ENCODE measurements at places on chromosomes 3 and 15.

- DNase-seq: no peak
Observed at GRCh38 chr3:188082031-188082430, 71.9 kb upstream of the LPP start.

DNA sequence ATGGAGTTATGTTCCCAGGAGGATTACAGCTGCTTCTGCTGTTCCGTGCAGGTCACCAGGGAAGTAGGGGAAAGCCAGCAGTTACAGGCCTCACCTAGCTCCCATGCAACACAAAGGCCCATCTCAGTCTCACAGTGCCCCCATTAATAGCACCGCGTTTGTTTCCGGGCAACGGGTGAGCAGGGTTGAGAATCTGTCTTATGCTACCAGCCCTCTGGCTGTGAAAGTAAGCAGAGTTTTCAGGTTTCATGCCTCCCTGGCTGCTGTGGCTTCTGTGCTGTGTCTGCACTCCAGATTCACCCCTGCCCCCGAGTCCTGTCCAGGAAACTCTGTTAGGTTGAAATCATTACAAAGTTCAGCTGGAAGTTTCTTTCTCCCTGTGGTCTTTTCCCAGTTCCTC lies 254.4 kb upstream of the GPR149 start:
- no peak for DNase-seq

DNA sequence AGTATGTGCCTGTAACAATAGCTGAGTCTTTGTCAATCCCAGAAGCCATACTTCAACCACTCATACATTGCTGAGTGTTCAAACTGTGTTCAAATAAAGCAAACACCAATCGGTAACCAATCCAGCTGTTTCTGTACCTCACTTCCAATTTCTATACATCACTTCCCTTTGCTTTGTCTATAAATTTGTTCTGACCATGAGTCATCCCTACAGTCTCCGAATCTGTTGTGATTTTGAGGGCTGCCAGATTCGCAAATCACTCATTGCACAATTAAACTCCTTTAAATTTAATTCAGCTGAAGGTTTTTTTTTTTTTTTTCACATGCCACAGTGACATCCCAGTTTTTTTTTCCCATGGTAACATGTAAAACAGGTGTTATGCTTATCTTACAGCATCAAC lies 870.3 kb downstream of the NAALADL2 start:
- DNase-seq: no peak

GRCh38 chr15:77430213-77430612 lies 9.5 kb downstream of the HMG20A start:
- DNase-seq: no peak

DNA sequence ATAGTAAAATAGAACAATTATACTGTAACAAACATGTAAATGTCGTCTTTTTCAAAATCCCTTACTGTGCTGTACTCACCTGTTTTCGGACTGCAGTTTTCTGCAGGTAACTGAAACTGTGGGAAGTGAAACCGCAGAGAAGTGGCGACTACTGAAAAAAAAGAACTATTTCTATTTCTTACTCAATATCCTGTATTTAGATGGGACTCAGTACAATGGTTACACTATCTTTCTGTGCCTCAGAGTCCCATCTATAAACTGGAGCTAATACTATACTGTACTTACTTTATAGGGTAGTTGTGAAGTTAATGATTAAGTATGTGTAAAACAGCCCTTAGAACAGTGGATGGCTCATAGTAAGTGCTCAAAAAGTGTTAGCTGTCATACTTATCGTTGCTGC lies 14.3 kb upstream of the P2RY12 start:
- no peak for DNase-seq

DNA sequence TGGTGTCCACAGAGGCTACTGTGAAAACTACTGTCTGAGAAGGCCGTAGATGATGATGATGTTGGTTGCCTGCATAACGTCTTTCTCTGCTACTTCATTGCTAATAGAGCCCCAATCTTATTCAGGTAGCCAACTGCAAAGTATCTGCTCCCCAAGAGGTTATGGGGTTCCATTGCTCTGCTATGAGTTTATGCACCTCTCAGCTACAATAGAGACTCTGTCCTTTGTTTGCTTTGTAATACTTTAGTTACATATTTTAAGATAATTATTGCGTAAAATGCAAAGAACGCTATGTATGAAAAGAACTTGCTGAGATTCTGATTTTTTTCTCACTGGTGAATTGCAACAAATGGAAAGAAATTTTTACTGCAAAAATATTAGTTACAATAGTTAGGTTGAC lies 27.8 kb upstream of the GMPPB start:
- DNase-seq: no peak

GRCh38 chr15:60083318-60083717 lies 79.2 kb downstream of the FOXB1 start:
- DNase-seq: no peak

DNA sequence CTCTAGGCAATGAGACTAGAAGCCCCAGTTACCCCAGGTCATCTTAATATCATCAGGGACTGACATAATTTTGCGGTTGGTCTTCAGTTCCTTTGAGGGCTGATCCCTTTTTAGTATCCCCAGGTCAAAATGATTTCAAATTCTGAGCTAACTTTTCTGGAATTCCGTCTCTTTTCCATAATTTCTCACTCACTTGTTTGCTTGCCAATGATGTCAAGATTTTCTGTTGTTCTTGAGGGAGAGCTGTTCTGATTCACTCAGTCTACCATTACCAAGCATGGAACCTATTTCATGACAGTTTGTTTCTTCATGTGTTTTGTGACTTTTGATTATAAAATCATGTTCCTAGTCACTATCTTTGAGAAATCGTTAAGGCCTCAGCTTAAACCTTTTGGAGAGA lies 190.5 kb upstream of the LYSMD4 start:
- no peak for DNase-seq

GRCh38 chr3:72120806-72121778 lies 336.1 kb upstream of the PROK2 start:
- DNase-seq: no peak

DNA sequence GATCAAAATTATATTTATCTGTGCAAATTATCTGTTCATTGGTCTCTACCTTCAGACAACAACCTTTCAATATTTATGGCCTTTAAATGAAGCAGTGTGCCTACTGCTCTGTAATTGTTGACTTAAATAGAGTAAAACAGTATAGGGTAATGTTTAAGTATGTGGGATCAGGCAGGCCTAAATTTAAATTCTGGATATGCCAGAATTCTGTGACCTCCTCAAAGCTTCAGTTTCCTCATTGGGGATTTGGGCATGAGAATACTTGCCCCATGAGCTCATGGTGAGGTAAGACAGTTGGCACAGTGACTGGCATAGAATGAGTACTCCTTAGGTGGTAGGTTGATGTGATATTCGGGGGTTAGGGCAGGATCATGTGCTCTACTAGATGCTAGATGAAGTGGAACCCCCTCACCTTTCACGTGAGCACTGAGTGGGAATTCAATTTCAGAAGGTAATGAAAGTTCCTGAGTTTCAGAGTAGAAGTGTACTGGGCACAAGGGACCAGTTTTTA lies 14.9 kb downstream of the ARL8B start:
- no peak for DNase-seq

GRCh38 chr3:186004671-186005070 lies 66.9 kb upstream of the TRA2B start:
- DNase-seq: no peak

DNA sequence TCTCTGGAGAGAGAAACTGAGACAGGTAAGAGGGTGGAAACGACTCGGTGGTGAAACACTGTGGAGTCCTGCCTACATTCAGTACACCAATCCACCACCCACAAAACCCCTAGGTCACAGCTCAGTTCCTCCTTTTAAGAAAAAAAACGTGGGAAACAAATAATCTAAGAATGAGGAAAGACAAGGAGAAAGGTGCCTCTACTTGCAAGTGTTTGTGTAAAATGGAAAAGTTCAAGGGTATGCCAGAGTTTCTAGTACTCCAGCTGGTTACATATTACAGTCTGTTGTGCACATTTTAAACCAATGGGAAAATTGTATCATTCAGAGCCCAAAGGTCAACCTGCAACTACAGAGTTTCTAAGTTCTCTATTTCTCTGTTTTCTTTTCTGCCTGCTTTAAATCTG lies 32.2 kb downstream of the HGD start:
- DNase-seq: no peak

DNA sequence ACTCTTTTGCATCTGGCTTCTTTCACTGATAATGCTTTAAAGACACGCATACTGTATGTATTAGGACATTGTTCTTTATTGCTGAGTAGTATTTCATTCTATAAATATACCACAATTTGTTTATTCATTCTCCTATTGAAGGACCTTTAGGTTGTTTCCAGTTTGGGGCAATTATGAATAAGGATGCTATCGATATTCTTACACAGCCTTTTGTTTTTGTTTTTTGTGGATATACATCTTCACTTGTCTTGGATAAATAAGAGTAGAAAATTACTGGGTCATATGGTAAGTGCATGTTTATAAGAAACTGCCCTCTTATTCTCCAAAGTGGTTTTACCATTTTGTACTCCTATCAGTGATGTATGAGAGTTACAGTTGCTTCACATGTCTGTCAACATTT lies 61.8 kb upstream of the GOLGA6B start:
- DNase-seq: no peak

DNA sequence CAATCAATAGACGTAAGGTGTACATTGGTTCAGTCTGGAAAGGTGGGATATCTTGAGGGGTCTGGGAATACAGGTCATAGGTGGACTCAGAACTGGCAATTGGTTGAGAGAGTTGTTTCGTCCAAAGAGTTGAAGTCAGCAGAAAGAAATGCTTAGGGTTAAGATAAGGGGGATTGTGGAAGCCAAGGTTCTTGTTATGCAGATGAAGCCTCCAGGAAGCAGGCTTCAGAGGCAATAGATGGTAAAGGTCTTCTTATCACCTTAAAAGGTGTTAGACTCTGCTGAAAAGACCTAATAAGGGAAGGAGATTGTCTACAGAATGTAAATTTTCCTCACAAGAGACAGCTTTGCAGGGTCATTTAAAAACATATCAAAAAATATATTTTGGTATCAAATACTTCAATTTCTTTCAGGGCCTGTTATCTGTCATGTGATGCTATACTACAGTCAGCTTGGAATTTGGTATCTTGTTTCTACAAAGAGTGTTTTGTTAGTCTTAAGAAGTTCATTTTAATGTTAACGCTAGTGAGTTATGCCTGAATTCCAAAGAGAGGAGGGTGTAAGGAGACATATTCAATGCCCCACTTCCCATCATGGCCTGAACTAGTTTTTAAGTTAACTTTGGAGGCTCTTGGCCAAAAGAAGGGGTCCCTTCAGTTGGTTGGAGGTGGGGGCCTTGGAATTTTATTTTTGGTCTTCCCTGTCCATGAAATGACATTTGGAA lies 378.2 kb upstream of the ROBO2 start:
- no peak for DNase-seq

GRCh38 chr3:16480861-16481545 lies 32.5 kb downstream of the RFTN1 start:
- DNase-seq: no peak

- DNase-seq: no peak
Observed at GRCh38 chr3:76624164-76624563, 415.7 kb upstream of the ROBO2 start.

- DNase-seq: no peak
Observed at GRCh38 chr3:108114423-108115065, 23.7 kb upstream of the CD47 start.

DNA sequence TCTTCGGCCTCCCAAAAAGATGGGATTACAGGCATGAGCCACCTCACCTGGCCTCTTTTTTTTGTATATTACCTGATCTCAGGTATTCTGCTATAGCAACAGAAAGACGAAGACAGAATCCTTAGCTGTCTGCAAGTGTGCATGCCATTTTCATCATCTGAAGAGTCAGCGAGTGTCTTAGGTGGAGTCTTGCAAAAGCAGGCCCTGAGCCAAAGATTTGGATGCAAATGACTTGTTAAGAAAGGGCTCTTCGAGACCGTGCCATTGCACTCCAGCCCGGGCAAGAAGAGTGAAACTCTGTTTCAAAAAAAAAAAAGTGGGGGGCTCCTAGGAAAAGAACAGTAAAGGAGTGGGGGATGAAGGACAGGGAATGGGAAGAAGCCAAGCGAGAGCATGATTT lies 10.2 kb upstream of the TRIM69 start:
- DNase-seq: no peak

- DNase-seq: no peak
Observed at GRCh38 chr3:5699811-5700210, 512.3 kb downstream of the EDEM1 start.

GRCh38 chr3:25775936-25776335 lies 7.3 kb downstream of the NGLY1 start:
- no peak for DNase-seq

DNA sequence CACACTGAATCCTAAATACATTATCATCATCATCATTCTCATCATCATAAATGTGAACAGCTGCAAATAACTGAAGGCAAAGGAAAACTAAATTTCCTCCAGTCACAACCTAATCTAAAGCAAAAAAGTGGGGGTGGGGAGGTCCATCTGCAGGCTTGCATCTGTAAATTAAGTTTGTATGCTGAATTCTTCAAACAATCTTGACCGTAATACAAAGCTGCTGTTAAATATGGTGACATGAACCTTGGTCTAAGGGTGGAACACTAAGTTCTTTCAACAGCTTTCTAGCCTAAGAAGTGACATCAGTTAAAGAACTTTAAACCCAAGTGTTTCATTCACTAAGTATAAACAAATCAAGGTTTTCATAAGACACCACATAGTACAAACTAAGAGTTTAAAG lies 4.3 kb downstream of the LRRFIP2 start:
- no peak for DNase-seq

- no peak for DNase-seq
Observed at GRCh38 chr15:77010312-77010686, 15.4 kb downstream of the PSTPIP1 start.

DNA sequence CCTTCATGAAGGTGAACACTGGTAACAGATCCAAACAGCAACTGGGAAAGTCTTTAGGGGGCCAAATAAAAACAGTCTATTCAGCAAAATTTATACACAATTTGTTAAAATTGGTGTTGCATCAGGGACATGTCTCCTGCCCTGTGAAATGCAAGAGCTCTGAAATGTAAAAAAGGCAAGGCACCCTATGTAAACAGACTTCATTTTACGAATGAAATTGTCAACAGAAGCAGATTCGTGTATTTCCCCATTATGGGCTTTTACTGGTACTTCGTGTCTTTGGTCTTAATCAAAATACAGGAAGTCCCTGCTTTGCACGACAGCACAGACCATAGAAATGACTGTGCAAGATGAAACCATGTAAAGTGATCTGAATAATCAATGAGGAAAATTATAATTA lies 127.3 kb upstream of the THBS1 start:
- DNase-seq: no peak

GRCh38 chr15:74642348-74642733 lies 26.7 kb downstream of the CLK3 start:
- no peak for DNase-seq

DNA sequence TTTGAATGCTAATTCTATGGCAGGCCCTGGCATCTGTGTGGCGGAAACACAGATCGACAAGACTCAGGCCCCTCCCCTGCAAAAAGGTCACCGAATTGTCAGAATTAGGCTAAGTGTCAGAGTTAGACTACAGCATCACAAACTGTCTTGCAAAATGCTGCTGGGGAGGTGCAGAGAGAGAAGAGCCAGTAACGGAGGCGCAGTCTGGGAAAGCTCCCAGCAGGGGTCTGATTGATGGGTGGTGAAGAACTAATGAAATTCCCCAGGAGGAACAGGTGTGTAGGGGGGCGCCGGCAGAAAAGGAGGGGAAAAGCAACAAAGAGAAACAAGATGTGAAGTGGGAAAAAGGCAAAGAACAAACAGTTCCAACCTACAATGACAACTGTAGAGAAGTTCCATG lies 72.7 kb upstream of the TAMM41 start:
- DNase-seq: no peak

GRCh38 chr3:120428924-120429323 lies 21.9 kb downstream of the FSTL1 start:
- no peak for DNase-seq

Data from stimulated activated CD4-positive, alpha-beta T cell treated with anti-CD3 and anti-CD28 coated beads, Interleukin-2, amount 100 ng/mL, for 24 hours (primary cell).